ENCODE measurements at places on chromosomes 7 and 10.
A peak's percentile ranks its signal among the peaks of the same experiment; 100 is the strongest.

DNA sequence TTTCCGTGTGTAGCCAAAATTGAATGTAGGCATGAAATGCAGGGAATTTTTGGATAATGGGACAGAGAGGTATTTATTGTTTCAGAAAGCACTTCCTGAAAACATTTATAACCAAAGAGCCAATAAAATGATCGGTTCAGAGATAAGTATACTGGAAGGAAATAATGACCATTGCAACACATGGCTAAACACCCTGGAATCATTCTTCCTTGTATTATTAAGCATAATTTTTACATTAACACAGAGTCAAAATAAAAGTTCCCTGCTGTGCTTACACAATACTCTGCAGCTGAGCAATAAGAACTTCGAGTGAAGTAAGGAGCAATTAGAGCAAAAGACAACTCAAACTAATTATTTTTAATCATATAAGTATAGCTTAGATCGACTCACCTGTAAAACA lies 648.3 kb downstream of the TNS3 start:
- no peak for DNase-seq

- no peak for DNase-seq
Observed at GRCh38 chr7:25503306-25503705, 275.0 kb upstream of the NPVF start.

DNA sequence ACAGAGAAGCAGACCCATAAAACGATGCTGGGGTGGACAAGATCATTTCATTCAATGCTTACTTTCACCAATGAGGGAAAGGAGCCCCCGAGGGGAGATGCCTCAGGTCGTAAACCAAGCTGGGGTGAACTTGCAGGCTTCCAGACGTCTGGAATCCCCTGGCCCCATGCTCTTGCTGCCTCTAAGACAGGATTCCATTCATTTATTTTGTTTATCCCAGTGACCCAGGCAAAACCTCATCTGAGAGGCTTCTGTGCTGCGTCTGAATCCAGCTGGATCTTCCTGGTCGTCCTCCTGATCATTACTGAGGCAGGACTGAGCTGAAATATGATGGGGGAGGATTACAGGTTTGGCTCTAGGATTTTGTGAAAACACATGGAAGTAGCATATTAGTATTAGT lies 182.9 kb downstream of the MYOF start:
- DNase-seq = no peak

DNA sequence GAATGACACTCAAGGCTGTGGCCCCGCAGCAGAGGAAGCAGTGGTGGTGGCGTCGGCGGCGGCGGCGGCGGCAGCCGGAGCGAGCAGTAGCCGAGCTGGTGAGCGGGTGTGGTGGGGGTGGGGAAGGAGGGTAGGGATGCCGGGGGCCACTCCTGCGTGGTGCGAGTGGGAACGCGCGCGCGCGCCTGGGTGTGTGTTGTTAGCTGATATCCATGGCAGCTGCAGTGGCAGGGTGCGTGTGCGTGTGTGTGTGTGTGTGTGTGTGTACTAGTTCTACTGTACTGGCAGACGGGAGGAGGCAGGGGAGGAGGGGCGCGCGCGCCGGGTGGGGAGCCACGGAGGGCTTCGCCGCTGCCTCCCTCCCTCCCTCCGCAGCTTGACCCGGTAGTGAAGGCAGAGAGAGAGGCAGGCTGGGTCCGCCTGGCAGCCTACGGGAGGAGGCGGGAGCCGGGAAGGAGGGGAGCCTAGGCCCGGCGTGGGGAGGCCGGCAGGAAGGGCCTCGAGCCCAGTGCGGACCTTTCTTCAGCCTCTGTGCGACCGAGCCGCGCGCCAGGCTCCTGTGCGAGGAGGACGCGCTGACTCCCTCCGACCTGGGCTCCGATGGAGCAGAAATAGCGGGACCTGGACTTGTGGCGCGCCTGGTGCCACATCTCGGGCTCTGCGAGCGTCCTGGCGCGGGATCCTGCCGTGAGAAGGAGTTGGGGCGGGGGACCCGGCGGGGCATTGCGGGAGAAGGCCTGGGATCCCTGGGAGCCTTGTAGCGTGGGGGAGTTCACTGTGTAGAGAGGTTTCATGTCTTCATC lies at the start of gene MAGI2:
TSS of gene MAGI2 (minus strand) at position 110 of the 803 bp plus-strand sequence. CDS start 347 bp downstream, outside the sequence.
- DNase-seq = peak; percentile 86

DNA sequence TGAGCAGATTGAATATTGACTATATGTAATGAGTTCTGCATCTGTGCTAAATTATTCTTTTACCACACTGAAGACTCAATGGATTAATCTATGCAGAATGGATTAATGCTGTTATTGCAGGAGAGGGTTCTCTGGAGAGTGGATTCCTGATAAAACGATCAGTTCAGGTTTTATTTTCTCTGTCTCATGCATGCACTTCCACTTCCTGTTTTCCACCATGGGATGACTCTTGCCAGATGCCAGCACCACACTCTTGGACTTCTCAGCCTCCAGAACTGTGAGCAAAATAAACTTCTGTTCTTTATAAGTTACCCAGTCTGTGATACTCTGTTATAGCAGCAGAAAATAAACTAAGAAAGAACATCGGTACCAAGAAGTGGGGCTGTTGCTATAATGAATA lies 207.5 kb downstream of the KCND2 start:
- no peak for DNase-seq

DNA sequence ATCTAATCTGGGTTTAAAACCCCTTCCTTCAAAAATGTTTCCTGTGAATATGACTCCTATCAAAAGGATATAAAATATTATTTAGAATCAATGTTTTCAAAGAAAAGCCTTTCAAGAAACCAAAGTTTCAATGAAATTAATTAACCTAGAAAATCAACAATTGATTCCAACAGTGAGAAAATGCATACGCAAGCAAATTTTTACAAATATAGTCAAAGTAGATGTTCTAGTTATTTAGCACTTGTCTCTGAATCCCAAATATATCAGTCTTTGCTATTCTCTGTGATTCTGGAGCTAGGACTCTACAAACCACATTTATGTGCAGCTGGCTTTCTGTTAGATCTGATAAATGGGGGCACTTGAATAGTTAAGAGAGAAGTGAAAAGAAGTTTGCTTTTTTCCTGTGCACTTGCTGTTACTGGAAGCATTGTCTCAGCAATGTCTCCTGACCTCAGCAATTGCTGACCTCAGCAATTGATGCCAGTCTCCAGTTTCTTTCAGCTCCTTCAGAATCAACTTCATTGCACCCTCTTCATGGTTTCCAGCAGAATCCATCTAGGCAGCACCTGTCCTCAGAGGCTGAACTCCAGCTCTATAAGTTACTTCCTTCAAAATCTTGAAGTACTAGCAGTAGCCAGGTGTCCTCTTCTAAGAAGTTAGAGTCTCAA lies 879.9 kb upstream of the LRRN3 start:
- DNase-seq = no peak

- no peak for DNase-seq
Observed at GRCh38 chr7:127710635-127711034, 58.6 kb downstream of the SND1 start.

GRCh38 chr7:105829681-105830322 lies 46.6 kb downstream of the ATXN7L1 start:
- DNase-seq = no peak

DNA sequence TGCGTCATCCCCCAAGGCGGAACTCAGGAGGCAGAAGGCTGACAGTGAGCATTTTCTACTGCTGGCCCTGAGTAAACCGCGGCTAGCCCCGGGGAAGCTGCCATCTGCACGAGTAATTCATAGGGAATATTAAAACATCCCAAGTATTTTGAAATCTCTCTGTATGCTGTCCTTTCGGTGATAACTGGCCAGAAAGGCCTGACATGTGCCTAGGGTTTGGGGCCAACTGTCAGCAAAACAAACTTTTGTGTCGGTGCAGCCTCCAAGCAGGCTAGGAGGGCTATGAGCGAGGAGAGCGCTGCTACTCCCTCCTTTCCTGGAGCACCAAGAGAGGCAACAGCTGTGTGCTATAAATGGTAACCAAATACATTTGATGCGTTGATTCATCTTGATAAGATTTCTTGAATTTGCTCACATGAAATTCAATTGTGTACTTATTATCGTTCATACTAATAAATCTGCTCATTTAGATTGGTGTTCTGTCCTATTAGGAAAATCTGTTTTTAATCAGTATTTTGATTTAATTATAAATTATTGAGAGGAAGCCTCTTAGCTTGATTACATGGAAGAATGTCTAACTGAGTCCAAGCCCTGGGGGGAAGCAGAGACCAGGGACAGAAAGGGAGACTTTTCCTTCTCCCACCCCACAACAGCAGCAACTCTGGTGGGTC lies 124.4 kb upstream of the NPS start:
- no peak for DNase-seq

DNA sequence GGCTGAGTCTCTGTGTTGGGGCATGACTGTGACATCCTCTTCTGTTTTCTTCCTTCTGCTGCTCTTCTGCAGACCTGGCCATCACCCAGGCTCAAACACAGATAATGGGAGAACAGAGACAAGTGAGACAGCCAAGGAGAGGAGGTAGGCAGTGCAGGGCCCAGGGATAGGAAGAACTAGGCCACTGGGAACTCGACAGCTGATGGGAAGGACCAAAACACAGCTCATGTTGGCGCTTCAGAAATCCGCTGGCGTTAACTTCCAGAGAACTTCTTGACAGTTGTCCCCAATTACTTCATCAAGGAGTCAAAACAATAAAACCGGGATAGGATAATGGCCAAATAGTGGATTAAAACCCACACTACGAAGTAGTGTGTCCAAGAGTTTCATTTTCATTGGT lies 97.0 kb upstream of the PALS2 start:
- no peak for DNase-seq

DNA sequence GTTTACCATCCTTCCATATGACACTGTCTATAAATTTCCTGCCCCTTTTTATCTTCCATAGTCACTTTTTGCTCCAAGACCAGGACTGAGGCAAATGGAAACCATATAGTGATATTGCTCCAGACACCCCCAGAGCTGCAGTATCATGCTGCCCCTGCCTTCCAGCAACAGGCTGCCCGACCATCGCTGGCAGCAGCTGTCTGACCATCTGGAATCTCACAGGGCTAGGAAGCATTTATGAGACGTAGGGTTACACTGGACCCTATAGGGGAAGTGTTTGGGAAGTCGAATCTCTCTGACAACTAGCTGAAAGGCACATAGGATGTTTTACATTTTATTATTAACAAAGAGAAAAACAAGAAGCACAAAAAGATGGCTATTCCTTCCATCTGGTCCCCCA lies 19.4 kb downstream of the ENO4 start:
- DNase-seq = no peak

- no peak for DNase-seq
Observed at GRCh38 chr7:70595370-70595754, 536.6 kb upstream of the GALNT17 start.

DNA sequence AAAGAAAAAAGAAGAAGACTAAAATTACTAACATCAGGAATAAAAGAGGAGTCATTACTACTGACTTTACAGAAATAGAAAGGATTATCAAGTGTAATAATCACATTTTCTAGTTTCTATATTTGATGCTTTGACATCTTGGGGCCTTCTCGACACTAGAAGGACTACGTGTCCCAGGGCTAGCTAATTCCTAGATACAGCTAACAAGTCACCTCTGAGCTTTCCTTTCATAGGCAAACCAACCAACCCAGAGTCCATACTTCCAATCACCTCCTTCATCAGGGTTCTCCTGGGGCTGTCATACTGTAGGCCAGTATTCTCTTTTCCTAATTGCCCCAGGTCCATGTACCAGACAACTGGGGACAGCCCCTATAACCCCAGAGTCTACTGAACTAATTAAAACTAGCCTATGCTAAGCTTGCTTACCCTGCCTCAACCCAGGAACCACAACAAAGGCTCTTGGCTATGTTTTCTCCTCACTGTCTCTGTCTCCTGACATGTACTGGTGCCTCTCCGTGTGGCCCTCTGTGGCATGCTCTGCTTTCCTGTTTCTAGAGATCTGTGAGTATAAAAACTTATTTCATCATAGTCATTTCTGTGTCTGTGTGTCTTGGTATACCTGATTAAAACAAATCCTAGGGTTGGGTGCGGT lies 6.7 kb upstream of the PARP12 start:
- no peak for DNase-seq

GRCh38 chr7:36957620-36958019 lies 233.3 kb upstream of the AOAH start:
- DNase-seq = no peak

GRCh38 chr7:138355254-138355653 lies 104.8 kb upstream of the TRIM24 start:
- DNase-seq = no peak

DNA sequence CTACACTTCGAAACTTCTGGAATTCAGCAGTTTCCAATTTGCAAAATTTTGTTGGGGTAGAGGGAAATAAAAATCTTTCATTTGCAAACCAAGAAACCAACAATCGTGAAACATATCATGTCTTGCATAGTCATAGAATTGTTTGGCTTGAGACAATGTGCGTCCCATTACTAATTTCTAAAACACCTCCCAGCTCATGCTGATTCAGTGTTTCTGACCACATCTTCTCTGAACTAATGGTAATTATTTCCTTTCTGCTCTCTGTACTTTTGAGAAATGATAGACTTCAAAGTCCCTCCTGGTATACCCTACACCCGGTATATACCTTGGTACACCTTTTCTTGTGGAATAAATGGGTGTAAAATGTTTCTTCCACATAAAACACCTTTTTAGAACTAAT lies 41.8 kb upstream of the TSPAN13 start:
- DNase-seq = no peak

- DNase-seq = no peak
Observed at GRCh38 chr10:26555719-26556368, 117.7 kb downstream of the APBB1IP start.

GRCh38 chr7:134504660-134505164 lies 22.7 kb upstream of the AKR1B10 start:
- no peak for DNase-seq

DNA sequence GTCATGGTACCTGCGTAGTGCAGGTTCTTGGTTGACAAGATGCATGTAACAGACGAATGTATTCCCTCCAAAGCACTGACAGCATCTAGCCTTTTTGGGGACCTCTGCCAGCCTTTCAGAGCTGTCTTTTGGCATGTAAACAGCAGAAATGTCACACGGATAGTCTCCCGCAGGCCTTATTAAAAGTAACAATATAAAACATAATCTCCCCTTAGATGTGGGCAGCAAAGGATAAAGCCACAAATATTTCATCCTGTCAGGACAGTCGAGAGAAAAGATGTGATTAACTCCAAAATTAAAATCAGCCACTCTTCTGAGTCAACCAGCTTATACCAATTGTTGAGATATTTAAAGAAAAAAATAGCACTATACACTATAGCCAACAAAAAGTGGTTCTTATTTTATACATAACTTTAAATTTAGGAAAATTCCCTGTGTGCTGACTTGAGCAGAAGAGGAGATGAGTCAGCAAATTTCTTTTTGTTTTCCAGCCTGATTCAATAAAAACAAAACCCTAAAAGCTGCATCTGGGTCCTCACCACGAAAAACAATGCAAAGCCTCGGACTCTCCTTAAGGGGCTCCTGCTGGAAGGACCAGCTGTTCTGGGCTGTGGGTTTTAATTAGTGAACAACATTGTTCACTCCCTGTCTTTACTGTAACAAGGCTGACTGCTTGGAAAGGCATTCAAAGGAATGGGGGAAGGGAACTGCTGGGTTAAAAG lies 240.2 kb downstream of the ADAM12 start:
- DNase-seq = no peak

Measured in D341Med (cell line).